ENCODE measurements at places on chromosomes 6 and 20.

DNA sequence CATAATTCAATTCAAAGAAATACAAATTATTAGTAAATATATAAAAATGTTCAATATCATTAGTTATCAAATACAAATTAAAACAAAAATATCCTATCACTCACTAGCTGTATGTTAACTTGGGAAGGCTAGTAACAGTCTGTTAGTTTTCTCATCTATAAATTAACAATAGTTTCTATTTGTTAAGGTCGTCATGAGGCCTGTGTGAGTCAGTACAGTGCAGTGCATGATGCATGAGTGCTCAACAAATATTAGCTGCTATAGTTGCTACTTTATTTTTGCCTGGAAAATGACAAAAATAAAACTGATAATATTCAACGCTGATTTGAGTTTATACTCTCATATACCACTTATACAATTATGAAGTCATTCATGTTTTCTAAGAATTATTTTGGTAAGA, 401.6 kb upstream of the RUNX2 start:
- no peak for DNase-seq

GRCh38 chr20:20375862-20376261, 8.0 kb downstream of the INSM1 start:
- DNase-seq: no peak

DNA sequence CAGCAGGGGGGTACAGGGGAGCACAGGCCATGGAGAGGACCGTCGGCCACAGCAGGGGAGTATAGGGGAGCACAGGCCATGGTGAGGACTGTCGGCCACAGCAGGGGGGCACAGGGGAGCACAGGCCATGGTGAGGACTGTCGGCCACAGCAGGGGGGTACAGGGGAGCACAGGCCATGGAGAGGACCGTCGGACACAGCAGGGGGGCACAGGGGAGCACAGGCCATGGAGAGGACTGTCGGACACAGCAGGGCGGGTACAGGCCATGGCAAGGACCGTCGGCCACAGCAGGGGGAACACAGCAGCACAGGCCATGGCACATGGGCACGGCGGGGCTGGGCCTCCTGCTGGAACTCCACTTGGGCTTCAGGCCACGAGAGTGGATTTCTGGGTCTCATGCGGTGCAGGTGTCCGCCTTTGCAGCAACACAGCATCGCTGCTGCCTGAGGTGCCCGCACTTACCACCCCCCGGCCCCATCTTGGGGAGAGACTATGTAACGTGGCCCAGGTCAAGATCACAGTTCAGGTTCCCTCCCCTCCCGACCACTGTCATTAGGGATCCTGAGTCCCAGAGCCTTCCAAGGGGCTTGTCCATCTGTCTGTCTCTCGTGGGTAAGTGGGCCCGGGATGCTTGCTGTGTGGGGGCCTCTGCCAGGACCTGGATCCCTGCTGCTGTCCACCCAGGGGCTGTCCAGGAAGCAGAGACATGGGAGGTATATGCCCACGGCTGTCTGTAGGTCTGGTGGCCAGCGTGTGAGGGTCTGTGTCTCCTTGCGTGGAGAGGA, 2.5 kb downstream of the NPBWR2 start:
- DNase-seq: peak; percentile 24

GRCh38 chr6:124119596-124119995, 315.9 kb downstream of the NKAIN2 start:
- DNase-seq: no peak

- no peak for DNase-seq
Measured at GRCh38 chr6:129597023-129597713, 112.8 kb downstream of the ARHGAP18 start.

DNA sequence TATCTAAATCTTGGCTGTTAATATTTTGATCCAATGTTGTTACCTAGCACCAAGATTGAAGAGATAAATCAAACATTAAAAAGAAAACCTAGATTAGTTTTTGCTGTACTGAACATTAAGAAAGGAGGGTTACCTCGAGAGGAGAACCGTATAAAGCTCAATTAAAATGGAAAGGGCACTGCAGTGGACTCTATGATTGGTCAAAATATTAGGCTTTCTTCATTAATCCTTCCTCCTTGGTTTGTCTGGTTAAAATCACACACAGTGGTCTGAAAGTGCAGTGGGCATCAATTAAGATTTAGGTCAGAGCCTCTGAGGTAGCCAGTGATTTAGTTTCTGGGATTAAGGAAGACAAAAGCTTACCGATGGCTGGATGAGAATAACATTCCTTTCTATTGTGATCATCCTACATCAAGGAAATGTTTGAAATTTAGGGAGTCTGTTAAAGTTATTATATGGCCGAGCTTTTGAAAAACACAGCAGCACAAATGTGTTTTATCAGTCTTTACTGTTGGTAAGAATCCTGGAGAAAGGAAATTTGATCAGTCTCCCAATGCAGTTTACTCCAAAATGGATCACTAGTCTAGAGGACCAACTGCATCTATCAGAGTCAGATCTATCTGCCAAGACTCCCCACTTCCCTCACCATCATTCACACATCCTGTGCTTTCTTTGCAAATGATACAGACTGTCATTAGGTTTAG, 134.6 kb upstream of the NEDD9 start:
- DNase-seq: no peak

DNA sequence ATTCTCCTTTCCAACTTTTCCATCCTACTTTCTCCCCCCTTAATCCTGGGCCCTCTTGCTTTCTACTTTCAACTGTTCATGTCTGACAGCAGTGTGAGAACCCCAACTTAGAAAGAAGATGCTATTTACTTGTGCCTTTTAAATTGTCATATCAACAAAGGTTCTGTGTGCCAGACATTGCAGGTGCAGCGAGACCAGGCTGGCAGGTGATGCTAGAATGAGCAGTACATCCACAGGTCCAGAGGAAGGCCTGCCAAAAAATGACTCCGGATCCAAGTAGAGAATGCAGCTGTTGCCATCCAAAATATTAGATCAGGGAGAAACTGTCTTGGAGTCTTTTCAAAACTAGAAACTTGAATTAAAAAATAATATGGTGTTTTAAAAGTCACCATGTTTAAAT, 510.5 kb downstream of the LMBRD1 start:
- DNase-seq: no peak

DNA sequence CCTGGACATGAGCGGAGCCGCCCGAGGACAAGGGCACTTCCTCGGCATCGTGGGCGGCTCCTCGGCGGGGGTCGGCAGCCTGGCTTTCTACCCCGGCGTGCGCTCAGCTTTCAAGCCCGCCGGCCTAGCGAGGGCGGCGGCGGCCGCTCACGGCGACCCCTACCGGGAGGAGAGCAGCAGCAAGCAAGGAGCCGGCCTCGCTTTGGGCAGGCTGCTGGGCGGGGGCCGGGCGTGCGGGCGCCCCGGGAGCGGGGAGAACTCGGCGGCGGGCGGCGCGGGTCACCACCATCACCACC, 6.7 kb downstream of the PRDM13 start:
- peak; percentile 51 for DNase-seq

- DNase-seq: no peak
Measured at GRCh38 chr6:1482381-1483166, 93.2 kb downstream of the FOXF2 start.

DNA sequence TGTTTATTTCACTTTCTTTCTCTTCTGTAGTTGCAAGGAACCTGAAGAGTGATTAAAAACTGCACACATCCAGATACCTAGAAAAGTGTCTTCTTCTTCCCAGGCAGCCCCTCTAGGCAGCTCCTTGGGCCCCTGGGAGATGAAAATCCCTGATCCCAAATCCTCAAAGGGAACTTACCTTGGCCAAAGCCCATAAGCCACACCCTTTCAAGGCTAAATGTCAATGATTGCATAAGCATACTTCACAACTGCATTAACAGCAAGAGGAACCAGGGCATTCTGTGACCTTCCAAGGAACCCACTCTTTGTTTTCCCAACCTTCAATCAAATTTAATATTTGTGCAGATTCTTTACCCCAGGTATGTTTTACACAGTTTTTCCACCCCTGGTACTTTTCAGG, 4.4 kb upstream of the HMGN3 start:
- no peak for DNase-seq

DNA sequence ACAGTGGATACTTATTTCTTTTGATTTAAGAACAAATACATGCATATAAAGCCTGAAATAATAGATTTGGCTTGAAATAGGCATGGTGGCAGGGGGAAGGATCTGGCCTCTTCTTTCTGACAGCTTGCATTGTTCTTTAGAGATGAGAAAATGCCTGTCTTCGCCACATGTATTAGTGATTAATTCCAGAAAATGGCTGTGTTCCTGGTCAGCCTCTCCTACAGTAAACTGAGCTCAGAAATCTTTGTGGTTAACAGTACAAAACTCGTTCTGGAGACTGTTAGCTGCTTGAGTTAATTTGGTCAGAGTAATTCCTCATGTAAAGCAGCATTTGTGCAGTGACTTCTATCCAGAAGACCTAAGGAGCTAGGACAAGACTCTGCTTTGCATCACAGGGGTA, 151.5 kb downstream of the EYA4 start:
- no peak for DNase-seq

GRCh38 chr6:131740161-131740560, 29.3 kb upstream of the CTAGE9 start:
- DNase-seq: no peak

DNA sequence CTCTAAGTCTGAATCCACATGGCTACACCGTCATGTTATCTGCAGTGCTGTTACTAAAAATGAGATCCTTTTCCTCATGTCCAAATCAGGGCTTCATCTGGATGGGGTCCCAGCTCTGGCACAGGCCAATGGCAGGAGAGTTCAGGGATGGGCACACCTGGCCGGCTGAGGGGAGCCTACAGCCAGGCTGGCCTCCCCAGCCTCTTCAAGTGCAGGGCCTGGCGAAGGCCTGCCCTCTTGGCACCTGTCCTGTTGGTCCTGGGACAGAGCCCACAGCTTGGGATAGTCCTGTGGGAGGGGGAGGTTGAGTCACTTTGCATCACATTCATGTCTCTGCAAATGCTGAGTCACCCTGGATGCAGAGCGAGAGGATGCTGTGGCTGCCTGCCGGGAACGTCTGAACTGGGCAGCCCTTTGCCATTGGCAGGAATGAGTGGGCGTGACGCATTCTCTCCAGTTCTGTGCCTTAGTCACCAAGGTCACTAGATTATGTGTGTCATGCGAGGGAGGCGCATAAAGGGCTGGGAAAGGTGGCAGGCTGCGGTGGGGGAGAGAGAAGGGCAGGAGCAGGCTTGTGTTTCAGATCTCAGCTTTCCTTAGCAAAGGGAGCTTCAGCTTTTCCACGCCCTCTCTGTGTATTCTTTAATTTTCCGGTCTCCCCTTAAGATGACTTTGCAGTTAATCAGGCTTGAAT, 223.2 kb upstream of the ECI2 start:
- peak; percentile 65 for DNase-seq

DNA sequence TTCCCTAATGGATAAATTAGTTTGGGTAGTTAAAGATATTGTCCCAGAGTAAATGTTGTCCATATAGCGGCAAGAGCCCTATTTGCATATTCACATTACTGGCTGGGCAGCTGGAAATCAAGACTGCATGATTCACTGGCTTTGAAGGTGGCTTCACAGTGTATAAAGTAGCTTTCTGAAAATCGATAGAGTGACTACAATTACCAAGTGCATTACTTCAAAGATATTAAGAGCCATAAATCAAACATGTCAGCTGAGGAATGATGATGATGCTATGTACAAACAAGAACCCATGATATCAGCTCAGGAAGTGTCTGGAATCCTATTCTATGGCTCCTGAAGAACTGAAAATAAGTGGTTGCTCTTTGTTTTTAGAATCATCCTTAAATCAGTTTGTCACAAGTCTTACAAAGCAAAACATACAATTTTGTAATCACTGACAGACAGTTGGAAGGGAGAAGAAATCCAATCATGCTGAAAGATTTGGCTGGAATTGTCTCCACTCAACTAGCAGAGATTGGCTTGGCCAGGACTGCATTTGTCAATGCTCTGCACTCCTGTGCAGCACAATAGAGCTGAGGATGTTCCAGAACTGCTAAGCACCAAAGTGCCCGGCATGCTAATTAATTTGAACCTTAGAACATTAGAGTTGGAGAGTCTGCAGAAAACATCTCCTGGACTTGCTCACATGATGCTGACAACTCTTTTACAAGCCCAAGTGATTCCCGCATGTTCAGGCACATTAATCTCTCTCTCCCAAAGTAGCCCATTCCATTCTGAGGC, 77.9 kb upstream of the B3GAT2 start:
- DNase-seq: no peak

GRCh38 chr20:17641520-17641964, 40.5 kb downstream of the RRBP1 start:
- no peak for DNase-seq

DNA sequence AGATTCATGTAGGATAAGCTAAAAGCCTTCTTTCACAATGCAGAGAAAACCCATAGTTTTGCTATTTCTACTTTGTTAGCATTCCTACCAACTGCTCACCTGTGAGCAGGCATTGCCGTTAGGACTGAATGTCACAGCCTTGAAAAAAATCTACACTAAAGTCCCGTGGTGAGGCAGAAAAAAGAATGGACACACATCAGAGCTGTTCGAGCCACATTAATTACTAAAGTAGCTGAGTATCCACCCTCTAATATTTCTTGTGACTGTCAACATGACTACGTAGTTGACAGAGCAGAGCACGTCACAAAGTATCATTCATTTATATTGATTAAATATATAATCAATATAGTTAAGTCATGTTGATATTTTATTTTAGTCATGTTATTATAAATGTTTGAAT, 10.1 kb downstream of the HDGFL1 start:
- no peak for DNase-seq

DNA sequence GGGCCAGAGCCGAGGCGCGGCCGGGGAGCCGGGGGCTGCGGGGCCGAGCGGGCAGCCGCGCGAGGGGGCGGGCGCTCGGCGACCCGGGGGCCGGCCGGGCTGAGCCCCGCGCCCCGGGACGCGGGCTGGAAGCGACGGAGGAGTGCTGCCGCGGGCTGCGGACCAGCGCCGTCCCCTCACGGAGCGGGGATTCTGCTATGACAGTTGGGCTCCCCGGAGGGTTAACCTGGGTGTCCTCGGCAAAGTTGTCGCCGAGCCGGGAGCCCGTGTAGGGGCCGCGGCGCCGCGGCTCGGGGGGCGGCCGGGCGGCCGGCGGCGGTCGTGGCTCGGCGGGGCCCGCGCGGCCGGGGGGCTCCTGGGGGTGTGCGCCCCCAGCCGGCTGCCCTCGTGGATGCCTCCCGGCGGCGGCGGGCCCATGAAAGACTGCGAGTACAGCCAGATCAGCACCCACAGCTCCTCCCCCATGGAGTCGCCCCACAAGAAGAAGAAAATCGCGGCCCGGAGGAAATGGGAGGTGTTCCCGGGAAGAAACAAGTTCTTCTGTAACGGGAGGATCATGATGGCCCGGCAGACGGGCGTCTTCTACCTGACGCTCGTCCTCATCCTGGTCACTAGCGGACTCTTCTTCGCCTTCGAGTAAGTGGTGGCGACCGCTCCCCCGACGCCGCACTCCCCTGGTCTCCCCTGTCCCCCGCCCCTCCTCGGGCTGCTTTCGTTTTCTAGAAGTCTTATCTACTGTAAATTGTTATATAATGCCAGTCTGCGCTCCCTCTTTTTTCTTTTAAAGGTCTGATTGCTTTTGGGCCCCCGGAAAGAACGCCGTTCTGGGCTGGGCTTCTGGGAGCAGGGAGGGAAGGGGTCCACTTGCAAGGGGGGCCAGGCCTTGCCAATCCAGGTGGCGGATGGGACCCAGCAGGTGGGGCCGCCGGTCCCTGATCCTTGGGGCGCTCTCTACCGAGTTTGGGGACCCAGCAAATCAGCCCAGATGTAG, 936 bp downstream of the ZDHHC14 start:
- DNase-seq: peak; percentile 63
